Renal cortical epithelial cell (primary cell): ENCODE measurements at places on chromosomes 16 and 17.

DNA sequence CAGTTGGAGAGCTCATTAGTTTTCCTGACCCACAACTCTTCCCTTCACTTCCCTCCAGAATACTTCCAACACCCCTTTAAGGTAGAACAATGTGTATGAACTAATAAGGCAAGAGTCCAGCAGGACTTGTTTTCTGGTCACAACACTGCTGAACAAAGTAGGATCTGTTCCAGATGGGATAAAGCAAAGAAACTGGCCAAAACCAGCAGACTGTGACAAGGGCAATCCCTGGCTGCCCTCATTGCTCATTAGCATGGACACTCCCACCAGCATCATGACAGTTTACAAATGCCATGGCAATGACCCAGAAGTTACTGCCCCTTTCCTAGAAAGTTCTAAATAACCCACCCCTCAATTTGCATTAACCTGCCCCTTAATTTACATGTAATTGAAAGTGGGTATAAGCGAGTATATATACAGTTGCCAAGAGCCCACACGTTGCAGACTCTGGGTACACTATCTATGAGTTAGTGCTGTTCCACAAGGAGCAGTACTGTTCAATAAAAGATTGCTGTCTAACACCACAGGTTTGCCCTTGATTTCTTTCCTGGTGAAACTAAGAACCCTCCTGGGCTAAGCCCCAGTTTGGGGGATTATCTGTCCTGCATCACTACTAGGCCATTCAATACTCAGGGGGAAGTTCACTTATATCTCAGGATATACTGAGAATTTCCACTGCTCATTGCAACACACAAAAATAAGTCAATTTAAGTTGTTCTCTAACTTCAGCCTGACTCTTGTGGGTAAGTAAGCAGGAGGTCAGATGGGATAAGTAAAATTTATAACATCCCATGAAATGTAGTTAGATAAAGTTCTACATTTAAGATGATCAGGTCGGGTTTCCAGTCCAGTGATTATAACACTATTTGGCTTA, 82.3 kb downstream of the SSH2 start:
- peak; percentile 89 for DNase-seq

- DNase-seq, result no peak
These were observed 26.8 kb upstream of the HOXB13 start for GRCh38 chr17:48755356-48755755.

GRCh38 chr17:83193336-83194185, 114.2 kb downstream of the METRNL start:
- DNase-seq, result peak; percentile 43

DNA sequence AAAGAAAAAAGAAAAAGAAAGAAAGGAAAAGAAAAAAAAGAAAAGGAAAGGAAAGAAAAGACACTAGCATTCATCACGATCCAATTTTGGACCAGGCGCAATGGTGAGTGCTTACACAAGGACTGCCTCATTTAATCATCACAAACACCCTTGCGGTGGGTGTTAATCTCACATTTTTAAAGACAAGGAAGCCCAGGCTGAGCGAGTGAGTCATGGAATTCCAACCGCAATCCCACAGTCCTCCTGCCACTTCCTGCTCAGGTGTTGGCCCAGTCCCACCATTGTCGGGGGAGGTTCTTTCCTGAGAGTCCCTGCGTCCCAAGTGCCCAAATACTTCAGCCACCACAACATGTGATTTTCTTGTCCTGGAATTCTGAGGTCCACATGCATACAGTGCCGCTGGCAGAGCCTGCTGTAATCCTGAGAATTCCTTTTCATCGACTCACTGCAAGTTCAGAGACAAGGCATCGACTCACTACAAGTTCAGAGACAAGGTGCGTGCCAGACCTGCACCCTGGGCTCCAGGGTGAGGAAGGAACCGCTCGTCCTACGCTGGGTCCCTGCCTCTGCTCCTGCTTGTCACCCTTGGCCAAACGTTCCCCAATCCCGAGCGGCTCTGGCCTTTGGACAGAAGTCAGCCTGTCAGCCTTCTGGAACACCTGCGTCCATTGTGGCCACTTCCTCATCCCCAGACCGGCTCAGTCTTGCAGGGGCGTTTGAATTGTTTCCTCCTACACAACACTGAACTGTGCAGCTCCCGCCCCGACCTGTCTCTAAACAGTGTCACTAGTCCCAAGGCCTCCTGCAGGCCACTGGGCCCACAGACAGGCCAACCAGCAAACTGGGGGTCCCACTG, 5.8 kb downstream of the ZG16B start:
- DNase-seq, result peak; percentile 99

DNA sequence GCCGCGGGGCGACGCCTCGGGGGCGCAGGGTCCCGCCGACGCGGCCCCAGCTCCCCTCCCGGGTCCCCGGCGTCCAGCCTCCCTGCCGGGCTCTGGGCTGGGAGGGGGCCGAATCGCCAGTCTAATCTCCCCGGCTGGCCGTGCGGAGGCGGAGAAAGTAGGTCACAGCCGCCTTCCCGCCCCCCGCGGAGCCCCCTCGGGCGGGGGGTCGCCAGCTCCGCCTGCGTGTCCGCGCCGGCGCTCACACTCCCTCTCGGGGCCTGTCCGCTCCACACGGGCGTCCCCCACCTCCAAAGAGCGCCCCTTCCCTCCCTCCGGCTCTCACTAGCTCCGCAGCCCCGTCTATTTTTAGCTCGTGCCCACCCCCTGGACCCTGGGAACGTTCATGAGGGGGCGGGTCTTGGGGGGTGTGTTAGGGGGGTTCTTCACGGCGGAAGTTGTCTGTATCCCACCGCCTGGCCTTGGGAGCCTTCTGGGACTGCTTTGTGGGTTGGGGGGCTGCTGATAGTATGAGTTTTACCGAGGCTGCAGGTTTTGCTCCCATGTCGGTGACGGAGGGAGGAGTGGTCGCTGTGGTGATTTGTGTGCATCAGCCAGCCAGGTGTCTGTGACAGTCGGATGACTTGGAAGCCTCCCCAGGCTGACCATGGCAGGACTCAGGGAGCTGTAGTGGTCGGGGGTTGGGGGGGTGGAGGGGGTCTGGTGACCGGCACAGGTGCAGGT, 1.1 kb downstream of the ATP1B2 start:
- no peak for DNase-seq

DNA sequence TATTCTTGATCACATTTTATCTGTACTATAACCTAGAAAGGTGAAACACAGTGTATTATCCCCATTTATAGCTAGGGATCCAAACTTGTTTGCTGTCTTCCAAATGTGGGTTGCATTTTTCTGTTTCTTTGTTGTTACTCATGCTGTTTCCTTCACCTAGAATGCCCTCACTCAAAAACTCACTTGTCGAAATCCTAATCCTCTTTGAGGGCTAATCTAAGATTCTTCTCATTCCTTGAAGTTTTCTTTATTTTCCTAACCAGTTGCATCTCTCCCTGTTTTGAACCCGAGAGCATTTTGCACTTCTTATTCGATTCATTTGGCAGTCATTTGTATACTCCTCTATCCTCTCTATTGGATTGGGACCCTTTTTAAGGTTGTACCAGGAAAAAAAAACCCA, 9.6 kb downstream of the CALCOCO2 start:
- DNase-seq, result no peak

DNA sequence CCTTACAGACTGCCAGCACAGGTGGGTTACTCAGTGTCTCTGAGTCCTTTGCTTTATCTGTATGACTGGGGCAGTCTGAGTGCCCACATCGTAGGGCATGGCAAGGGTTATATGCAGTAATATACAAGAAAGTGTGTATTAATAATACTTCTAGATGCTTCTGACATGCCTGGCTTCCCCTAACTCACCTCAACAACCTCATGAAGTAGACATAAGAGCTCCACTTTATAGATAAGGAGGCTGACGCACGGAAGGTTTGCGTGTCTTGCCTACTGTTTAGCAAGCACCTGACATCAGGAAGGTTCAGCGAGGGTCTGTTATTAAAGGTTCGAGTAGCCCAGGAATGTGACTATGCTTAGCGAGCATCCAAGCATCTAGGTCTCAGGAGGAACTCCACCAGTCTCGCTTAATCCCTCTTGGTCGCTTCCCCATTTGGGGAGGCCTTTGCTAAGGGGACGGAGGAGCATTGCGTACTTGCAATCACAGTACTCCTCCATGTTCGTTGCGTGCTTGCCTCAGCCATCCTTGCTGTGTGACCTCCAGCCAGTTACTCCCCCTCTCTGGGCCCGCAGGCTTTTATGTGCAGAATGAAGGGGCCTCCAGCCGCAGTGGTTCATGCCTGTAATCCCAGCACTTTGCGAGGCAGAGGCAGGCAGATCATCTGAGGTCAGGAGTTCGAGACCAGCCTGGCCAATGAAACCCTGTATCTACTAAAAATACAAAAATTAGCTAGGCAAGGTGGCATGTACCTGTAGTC, 1.6 kb downstream of the KCNG4 start:
- no peak for DNase-seq

DNA sequence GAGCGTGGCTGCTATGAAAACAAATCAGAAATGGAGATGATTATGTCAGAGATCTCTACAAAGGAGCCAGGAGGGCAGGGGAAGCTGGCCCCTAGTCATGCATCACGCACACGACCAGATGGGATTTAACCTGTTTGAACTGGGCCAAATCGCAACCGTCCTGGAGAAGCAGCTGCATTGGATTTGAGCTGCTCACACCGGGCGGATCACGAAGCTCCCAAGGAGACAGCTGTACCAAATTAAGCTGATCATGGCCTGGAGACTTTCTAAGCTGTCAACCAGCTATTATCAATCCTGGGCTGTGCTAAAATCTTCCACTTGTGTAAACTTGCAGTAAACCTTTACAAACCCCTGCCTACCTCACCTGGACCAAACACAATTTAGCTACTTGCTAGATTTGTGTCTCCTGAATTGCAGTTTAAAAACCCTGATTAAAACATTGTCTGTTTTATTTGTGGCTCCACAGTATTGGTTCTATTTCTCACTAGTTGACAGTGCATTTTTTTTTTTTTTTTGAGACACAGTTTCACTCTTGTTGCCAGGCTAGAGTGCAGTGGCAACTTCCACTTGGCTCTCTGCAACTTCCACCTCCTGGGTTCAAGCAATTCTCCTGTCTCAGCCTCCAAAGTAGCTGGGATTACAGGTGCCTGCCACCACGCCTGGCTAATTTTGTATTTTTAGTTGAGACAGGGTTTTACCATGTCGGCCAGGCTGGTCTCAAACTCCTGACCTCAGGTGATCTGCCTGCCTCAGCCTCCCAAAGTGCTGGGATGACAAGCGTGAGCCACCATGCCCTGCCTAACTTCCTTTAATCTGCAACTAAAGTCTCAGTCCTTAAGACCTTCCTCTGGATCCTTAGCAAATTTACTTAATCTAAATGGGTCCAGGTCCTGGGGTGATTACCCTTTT, 98.3 kb upstream of the GRIN2A start:
- DNase-seq, result no peak

GRCh38 chr17:17810895-17811248, 25.9 kb downstream of the SREBF1 start:
- no peak for DNase-seq

DNA sequence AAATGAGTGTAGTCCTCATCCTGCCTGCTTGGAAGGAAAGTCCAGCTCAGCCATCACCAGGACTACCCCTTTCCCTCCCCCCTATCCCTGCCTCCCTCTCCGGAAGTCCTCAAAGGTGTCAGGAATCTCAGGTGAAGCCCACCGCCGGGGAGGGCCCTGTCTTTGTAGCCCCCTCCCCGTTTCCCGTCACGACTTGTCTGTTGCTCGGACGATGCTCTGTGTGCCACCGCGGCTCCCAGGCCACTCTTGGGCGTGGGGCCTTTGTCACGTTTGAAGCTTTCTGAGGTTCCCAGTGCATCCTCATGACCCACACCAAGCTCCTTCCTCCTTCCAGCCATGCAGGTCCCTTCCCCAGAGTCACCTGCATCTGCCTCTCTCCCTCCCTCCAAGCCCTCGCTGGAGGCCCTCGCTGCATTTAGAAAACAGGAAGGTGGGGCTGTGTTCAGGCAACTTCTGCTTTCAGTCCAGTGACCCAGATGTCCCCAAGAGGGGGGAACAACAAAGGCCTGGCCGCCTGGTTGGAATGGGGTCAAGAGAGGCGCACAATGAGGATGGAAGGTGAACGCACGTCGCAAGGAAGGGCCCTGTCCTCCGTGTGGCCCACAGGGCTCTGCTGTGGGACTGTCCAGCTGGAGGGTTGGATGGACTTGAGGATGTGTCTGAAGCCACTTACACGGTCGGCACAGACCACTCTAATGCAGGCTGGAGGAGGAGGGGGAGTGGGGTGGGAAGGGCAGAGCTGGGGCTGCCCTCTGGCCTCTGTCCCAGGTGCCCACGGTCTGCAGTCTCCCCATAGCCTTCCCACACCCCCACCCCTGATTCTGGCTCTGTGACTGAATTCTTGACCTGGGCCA, 59.9 kb downstream of the OR1D5 start:
- DNase-seq, result no peak

GRCh38 chr16:66714654-66715307, 18.2 kb upstream of the CMTM4 start:
- peak; percentile 29 for DNase-seq

DNA sequence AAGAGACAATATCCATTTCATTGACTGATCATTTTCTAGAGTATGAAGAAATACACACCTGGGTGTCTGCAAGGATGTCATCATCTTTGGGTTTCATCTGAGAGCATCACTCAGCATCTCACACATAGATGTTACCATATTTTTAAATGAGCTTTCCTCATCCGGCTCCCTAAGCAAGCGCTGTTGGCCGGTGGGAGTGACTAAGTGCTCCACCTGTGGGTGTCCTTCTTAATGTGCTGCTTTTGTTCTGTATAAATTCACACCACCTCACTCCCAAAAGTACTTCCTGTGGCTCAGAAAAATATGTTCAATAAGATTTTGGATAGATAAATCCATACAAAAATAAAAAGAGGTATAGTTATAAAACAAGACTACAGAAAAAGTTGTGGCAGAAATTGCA, 7.4 kb downstream of the SSTR2 start:
- no peak for DNase-seq

DNA sequence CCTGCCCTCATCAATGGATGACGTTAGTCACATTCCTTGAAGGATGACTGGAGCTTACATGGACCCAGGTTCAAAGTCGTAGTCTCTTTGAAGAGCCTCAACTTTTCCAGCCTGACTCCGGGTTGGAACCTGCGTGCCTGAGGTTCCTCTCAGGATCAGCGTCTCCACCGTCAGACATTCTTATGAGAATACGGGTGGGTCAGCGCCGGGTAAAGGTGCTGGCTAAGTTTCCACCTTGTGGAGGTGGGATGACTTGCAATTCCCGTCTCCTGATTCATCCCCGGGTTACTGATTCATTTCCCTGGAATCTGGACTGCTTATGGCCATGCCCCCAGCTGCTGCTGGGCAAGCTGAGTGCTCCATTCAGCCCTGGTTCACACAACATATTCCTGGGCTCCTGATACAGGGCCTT, 38.9 kb upstream of the CMIP start:
- peak; percentile 98 for DNase-seq

GRCh38 chr17:18916816-18917500, 35.0 kb upstream of the SLC5A10 start:
- no peak for DNase-seq

DNA sequence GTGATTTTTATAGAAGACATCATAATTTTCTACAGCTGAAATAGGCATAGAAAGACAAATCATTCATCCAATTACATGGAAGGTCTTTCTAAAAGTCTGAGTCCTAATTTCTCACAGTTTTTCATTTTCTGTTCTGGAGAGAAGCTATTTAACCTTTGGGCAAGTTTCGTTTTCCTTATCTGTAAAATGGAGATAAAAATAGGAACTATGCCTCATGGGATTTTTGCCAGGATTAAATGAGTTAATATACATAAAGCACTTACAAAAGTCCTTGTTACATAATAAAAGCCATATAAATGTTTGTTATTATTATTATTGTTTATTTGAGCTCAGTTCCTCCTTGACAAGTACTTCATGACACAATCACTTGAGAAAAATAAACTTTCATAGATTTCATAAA, 121.4 kb downstream of the SKAP1 start:
- DNase-seq, result no peak

- no peak for DNase-seq
These were observed 25.2 kb upstream of the ABCC3 start for GRCh38 chr17:50609380-50610074.

- DNase-seq, result peak; percentile 65
These were observed 54.8 kb downstream of the CDH13 start for GRCh38 chr16:82681592-82681991.
